ENCODE measurements at places on chromosomes 2 and 18.

DNA sequence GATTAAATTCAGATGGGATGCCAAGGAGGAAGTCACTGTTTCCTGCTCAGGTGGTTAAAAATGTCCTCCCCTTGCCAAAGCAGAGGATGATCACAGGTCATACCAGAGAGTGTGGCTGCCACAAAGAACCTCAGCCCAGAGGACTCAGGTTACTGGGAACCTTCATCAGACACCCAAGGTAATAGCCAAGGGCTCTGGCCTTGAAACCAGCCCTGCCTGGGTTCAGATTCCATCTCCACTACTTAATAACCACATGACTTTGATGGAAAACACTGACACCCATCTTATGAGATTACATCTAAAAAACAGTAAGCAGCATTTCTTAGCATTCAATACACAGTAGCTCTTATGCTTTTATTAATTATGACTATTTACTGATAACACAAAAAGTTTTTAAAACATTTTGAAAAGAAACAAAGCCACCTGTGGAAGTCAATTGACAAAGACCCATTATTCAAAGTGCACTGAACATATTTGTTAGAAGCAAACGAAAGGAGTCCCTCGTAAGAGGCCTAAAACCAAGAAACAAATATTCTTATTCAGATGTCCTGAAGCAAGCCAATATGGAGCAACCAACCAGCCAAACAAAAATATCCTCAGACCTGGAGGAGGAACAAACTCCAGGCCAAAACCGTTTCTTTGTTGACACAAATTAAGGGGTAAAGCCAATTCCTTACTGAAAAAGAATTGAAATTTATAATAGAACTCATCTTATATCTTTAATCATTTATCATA is 241.5 kb downstream of the RNF152 start:
- DNase-seq, result no peak

DNA sequence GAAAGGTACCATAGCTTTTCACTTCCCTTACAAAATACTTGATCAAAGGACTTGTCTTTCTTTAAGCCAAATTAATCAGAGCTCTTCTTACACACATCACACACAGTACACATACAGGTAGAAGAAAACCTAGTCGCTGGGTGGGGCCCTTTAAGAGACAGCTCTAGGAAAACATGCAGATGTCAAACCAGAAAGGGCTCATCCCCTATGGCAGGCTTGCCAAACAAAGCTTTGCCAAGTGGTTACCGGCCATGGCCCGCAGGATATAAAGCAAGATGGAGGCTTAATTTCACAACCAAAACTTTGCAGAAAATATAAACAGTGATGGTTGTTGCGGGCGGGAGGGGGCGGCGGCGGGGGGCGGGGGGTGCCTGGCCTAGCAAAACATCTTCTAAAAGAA is 2156.0 kb upstream of the PIK3C3 start:
- no peak for DNase-seq

GRCh38 chr2:229553091-229553490 is 161.3 kb downstream of the DNER start:
- no peak for DNase-seq

DNA sequence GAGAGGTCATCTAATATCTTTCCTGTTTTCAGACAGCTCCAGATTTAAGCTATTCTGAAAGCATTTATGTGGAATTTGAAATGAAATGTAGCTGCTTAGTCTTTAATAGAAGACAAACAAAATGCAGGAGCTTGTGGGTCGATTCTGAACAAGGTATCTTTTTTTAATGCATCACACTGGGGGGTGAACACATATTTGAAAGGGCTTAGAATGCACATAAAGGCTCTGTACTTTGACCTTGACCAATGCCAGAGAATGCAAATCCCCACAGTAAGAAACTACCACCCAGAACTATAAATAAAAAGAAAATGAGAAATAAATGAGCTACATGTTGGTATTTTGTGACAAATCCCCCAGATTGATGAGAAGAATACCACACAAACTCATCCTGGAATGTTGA is 489.3 kb downstream of the PIK3C3 start:
- DNase-seq, result no peak

GRCh38 chr2:39849982-39850526 is 71.0 kb upstream of the THUMPD2 start:
- no peak for DNase-seq

DNA sequence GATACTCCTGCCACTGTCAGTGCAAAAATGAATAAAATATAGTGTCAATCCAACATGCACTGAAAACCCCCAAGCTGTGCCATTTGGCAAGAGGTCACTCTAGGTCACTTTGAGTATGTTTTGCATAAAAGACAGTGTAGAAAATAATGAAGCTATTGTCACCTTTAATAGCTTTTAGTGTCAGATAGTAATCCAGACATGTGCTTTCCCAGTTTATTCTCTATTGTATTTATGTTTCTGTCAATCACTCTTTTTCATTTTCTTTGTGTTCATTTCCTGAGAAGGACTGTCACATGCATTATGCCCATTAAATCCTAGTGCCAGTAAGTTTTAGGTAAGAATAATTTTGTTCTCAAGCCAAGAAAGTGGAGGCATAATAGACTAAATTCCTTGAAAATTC is 1073.9 kb upstream of the CDH2 start:
- no peak for DNase-seq

Data from NCI-H2171 (cell line).